ENCODE measurements at places on chromosomes 16 and 17.

DNA sequence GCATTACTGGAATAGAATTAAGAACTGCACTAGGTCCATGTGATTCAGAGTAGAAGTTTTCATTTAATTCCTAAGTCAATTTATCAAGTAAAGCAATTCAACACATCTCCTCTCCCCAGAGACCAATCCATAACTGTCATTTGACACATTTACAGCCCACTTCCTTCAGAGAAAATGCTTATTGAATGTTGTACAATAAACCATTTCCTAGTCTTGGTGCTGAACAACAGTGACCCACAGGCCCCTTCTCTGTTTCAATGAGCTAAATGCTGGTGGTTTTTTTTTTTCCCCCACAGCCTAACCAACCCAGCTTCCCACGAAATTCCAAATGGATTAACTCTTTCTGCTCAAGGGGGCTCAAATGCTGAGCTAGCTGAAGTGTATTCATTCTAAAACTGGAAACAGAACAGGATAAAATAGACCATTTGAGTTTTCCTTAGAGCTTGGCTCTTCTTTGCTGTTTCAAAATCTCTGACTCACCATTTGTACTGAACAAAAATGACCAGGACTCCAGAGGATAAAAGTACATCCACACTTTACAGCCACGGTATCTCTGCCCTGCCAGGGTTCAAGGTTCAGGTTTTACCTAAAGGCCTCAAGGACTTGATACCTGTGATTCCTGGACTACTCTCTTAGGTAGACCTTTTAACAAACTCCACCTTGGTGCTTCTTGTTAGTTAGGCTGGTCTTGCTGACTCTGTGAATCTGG lies 62.3 kb downstream of the TMEM100 start:
- no peak for DNase-seq

- no peak for DNase-seq
Measured at GRCh38 chr17:82943339-82943738, 103.5 kb upstream of the ZNF750 start.

DNA sequence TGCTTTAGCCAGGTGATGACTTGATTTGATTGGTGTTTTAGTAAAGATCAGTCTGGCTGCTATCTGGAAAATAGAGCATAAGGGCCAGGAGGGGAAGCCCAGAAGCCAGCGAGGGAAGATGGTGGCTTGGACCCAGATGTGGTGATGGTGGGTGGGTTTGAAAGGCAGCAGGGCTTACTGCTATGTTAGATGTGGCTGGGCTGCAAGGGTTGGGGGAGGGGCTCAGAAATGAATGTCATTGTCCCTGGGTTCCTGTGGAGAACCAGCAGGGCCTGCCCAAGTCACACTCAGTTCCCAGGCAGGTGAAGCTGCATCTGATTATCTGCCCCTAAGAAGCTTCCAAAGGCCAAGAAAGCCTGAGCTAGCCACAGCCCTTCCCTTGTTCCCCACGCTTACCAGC lies 71.7 kb upstream of the BRD7 start:
- DNase-seq, result no peak

DNA sequence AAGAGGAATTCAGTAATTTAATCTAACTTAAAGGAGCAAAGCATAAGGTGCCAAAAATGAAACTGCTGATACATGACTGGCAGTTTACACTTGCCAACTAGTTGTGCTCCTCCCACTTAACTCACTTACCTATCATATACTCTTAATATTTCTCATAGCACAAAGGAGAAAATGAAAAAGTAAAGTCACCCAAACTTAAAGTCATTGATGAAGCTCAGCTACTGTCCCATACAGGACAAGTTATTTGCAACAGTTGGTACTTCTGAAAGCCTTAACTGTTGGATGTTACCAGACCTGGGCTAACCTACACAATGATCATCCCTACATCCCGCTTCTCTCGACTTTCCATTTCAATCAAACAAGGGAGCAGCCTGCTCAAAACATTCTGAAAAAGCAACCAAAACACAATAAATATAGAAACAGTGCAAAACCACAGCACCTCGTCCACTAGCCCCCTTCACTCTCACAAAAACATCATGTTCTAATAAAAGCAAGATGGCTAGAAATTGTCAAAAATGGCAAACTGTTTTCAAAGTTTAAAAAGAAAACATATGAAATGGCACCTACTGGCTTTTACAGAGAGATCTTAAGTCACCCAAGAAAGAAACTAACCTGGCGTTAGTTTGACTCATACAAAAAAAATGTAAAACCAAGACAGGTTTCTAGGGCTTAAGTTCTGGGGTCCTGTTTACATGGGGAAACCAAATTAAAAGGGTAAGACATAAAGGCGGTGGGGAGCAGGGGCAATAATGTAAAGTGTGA lies 868 bp downstream of the MED13 start:
- DNase-seq, result no peak

DNA sequence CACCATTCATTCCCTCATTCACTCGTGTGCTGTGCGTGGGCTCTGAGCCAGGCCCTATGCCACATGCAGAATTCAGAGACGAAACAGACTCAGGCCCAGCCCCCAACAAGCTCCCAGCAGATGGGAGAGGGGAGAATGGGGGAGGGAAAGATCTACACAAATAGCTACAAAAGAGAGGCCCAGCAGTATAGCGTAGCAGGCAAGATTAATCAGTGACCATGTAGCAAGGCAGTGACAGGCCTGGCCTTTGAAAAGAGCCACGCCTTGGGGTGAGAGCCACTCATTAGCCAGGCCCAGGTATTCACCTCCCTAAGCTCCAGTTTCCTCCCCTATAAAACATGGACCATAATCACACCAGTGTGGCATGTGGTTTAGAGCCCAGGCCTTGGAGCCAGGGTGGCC lies 16.4 kb upstream of the KRT19 start:
- DNase-seq, result no peak

DNA sequence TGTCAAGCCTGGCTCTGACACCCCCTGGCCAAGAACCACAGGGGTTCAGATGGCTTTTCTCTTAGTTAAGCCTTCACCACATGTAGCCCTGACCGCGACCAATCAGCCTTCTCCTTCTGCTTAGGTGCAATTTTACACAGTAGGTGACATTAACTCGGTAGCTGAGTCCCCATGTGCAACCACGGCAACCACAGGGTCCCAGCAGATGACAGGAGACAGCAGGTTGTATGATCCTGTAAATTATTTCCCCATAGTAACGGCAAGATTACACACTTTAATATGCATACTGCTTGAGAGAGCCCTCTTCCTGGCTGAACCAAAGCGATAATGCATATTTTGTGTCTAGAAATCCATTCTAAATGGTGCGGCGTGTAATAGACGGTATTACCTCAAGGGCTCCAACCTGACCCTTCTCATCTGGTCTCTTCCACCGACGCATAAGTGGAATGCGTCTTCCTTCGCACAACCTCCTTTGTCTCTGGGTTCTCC lies 458.7 kb upstream of the ZFHX3 start:
- no peak for DNase-seq

DNA sequence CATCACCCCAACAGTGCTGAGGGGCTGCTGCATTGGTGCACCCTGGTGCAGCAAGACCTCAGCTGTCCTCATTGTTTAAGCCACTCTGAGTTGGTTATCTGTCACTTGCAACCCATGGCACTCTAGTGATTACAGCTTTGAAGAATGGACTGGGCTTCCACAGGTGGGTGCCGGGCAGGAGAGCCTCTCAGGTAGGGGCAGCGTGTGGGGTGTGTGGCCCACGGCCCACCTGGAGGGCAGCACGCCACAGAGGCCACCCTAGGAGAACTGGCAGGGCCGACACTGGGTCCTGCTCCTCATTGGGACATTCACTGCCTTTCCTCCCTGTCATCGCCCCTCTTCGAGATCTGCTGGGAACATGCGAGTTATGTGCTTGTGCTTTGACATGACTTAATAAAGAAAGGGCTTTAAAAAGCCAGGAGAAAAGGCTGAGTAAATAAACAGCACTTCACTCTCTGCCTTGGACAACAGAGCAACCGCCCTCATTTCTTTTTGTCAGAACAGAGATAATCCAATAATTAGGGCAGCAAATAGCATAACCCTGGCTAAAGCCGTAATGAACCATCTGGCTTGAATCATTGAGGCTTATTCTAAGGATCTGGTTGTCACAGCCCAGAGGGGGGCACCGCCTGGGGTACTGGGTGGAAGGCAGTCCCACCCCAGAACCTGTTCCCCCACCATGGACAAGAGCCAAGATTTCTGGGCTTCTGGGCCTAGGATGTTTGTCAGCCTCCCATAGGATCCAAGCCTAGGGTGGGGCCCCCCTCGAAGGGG lies 3.0 kb downstream of the DOC2B start:
- DNase-seq, result no peak

- DNase-seq, result no peak
Measured at GRCh38 chr16:83682116-83682867, 125.5 kb upstream of the HSBP1 start.

DNA sequence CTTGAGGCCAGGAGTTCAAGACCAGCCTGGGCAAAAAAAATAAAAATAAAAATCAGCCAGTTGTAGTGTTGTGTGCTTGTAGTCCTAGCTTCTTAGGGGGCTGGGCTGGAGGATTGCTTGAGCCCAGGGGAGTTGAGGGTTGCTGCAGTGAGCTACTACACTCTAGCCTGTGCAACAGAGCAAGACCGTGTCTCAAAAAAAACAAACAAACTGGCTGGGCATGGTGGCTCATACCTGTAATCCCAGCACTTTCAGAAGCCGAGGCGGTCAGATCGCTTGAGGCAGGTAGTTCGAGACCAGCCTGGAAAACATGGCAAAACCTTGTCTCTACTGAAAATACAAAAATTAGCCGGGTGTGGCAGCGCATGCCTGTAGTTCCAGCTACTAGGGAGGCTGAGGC lies 4.9 kb upstream of the UBALD2 start:
- no peak for DNase-seq

DNA sequence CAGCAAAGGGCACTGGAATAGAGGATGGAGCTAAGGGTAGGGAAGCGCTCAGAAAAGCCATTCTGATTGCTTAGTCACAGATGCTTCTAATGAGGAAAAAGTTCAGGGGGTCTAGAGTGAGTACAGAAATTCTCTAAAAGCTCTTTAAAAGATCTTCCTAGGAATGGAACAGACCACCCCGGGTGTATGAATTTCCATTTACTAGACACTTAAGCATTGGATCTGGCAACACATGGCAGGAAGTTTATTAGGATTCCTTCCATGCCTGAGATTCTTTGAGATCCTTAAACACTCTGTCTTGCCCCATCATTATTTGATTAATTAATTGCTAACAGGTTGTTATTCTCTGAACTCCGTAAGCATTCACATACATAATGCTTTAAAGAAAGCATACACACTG lies 8.5 kb downstream of the KRTAP9-7 start:
- no peak for DNase-seq

GRCh38 chr16:71647391-71647790 lies 21.4 kb downstream of the MARVELD3 start:
- DNase-seq, result no peak

DNA sequence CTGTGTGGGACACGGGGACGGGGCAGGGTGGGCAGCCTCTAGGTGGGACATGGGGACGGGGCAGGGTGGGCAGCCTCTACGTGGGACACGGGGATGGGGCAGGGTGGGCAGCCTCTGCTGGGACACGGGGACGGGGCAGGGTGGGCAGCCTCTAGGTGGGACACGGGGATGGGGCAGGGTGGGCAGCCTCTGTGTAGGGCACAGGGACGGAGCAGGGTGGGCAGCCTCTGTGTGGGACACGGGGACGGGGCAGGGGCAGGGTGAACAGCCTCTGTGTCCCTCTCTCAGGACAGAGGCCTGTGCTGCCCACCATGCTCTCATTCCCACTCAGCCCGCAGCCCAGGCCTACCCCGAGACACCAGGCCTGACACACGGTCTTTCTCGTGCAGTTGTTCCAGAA lies 16.9 kb upstream of the MRPL38 start:
- no peak for DNase-seq

GRCh38 chr16:1809281-1809801 lies 15.8 kb upstream of the IGFALS start:
- DNase-seq, result no peak

- no peak for DNase-seq
Measured at GRCh38 chr16:68608330-68608729, 36.8 kb upstream of the CDH3 start.

DNA sequence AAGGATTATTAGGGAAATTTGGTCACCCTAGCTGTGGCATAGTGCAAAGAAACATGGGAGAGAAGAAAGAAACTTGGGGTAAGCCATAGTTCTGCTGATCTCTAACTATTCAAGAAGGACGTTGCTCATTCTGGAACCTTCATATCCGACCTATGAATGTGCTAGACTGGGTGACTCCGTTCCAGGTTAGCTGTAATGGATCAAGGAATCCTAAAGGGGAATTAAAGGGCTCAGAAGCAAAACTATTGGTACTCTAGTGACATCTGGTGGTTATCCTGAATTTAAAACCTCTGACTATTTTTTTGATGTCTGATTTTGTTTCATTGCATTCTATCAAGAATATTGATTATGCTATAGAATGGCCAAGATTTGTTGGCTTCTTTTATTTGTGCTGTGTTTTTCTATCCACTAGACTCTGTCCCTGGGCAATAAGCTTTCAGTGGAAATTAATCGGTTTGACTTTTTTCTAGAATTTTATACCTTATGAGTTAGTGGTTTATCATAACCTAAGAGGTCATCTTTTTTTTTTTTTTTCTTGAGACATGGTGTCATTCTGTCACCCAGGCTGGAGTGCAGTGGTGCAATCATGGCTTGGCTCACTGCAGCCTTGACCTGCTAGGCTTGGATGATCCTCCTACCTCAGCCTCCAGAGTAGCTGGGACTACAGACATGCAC lies 19.5 kb downstream of the PCTP start:
- DNase-seq, result peak; percentile 6

DNA sequence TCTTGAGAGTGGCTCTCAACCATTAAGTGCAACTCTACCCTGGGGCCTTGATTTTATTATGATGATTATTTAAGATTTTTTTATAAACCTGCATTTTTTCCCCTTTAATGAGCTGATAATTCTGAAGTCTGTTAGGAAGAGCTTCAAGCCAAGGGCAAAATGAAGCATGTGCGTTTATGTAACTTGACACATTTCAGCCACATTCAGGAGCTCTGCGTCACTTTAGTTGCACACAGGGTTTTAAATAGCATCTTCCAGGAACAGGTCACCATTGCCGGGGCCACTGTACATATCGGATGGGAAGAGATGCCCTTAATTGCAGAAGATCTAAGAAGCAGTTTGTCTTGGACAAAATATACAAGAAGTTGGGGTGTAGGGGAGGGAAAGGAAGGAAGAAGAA lies 89.6 kb downstream of the BMERB1 start:
- no peak for DNase-seq

- no peak for DNase-seq
Measured at GRCh38 chr16:68686905-68687304, 41.8 kb downstream of the CDH3 start.

GRCh38 chr16:67763066-67763465 lies 43.3 kb downstream of the RANBP10 start:
- no peak for DNase-seq

GRCh38 chr16:70681382-70682238 lies 4.2 kb downstream of the MTSS2 start:
- DNase-seq, result no peak
